ENCODE measurements at places on chromosomes 5 and 9. TPM values are rescaled to one million over a fixed set of nuclear protein-coding genes. Genes with fewer than 3 reads are reported as not detected.

DNA sequence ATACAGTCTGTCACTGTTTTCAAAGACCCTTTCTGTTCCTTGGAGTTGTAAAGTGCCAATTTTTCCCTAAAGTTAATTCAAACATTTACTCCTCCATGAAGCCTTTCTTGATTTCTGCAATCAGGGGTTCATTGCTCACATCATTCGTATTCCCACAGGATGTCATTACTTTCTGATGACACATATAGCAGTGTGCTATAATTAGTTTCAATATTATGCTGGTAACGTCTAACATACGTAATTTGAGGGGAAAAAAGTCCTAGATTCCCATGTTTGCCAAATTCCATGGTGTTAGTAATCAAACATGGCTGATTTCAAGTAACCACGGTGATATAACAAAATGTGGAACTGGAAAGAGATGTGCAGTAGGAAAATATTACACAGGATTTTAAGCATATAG is 468.2 kb upstream of the MEF2C start:
- no peak overlapping the region for H3K4me3 ChIP-seq
- peaks cover 5% of the 10 kb centered on the region for H3K36me3 ChIP-seq
- DNase-seq, result no peak
- H3K4me1 ChIP-seq, result peaks cover 12% of the 10 kb centered on the region
- H3K27ac ChIP-seq, result no peak overlapping the region

DNA sequence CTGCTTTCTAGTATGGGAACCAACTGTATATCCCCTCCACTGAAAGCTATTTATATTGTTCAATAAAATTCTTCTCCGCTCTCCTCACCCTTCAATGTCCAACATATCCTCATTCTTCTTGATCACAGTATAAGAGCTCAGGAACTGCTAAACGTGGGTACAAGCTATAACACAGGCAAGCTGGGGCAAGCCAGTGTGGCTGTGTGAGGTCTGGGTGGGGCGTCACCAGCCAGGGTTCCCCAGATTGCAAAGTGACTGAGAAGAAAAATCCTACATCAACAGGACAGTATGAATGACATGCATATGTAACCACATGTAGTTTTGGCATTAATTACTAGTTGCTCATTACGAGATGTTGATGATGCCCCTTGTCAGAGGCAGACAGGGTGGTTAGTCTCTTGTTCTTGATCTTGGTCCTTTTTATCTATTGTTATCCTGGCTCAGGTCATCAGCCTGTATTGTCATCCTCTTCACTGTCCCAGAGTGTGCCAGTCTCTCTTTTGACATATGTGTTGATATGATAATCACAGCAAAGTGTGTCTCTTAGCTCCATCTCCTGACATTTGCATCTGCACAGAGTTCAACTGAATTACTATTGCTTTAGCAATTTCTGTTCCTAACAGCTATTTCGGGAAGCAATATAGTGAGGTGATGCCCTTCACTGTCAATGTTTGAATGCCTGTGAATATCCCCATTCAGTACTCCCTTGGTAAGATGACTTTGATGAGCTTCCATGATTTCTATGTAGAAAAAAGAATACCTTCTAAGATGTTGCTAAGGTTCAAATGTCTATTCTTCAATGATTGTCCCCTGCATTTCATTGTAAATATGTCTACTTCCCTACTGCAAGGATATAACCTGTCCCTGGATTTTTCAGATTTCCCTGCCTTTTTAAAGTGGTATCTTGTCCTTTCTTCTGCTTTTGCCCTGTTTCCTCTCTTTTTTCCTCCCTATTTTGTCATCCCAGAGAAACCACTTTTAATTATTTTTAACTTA is 140.3 kb downstream of the MAT2B start:
- DNase-seq, result no peak
- H3K36me3 ChIP-seq, result no peaks in the 10 kb centered on the region
- H3K27me3 ChIP-seq, result no peaks in the 10 kb centered on the region
- no peak overlapping the region for H3K4me3 ChIP-seq
- H3K27ac ChIP-seq, result no peak overlapping the region

DNA sequence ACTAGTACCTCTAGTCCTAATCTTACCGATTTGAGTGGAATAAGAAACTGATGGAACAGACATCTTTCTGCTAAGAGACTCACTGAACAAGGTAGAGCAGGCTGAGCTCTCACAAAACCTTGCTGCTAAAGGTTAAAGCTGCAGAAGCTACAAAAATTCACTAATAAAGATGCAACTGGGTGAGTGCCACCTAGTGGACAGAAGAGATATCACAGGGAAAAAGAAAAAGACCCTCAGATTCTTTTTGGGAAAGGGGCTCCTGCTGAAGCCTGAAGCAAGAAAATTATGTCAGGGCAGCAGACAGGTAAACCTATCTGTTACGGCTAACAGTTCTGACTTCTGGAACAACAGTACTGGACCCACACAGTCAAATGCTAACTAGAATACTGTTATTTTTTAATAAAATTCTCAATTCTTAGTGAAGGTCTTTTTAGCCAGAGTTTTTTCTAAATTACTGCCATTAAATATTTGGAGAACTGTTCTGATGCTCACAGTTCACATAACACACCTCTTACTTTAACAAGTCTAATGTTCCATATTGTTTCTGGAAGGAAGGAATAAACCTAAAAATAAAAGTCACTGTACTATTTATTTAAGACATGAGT is 51.2 kb downstream of the DIAPH1 start:
- peak overlapping the region; percentile 17 for H3K27ac ChIP-seq
- H3K27me3 ChIP-seq, result no peaks in the 10 kb centered on the region
- DNase-seq, result no peak
- peaks cover 26% of the 10 kb centered on the region for H3K4me1 ChIP-seq

DNA sequence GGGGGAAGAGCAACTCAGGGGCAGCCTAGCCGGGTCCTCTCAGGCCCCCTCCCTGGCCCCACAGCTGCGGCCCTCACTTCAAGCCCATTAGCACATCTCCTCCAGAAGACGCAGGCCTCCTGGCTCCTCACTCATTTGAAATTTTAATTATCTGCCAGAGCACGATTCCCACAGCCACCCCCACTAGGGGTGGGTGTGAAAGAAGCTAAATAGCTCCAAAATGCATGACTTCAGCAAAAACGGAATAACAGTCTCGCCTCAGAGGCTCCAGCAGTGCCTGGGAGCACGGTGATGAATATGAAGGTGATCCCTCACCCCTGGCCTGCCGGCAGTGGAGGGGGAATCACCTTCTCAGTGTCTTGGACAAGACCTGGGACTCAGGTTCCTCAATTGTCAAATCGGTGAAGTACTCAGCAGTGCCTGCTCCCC is 61.1 kb upstream of the HRH2 start:
- no peaks in the 10 kb centered on the region for H3K4me1 ChIP-seq
- DNase-seq, result no peak
- peaks cover 32% of the 10 kb centered on the region for H3K27me3 ChIP-seq
- no peak overlapping the region for H3K4me3 ChIP-seq
- H3K27ac ChIP-seq, result no peak overlapping the region

DNA sequence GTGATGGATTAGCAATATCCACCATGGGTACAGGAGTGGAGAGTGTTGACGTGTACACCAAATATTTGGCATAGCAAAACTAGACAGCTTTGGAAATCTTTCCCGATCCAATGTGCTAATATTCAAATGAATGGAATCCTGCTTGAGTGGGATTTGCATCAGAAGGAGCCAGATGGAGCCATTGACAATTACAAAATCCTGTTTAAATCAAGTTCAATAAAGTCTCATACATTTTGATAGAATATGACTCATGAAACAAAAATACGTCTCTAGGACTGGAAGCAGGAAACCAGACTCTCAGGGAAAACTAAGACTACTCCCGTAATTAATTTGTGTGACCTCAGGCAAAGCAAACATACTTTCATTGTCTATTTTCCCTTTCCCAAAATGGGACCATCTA is 13.0 kb downstream of the TNC start:
- H3K27me3 ChIP-seq, result peaks cover 27% of the 10 kb centered on the region
- H3K27ac ChIP-seq, result no peak overlapping the region
- H3K4me1 ChIP-seq, result no peaks in the 10 kb centered on the region
- no peaks in the 10 kb centered on the region for H3K36me3 ChIP-seq

DNA sequence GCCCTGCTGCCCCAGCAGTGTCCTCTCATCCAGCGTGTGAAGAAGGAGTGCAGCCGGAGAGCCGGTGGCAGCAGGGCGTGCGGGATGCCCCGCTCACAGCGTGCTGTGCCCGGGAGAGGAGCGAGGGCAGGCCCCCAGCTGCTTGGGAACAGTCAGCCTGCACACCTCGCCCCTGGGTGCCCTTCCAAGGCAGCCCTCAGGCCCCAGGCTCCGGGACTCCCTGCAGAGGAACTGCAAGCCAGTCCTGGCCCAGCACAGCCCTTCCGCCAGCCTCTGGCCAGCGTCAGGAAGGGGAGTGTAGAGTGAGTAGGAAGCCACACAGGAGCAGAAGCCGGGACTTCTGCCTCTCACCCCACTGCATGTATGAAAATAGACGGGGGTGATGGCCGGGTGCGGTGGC is 43.5 kb downstream of the ADAMTS2 start:
- peaks cover 25% of the 10 kb centered on the region for H3K36me3 ChIP-seq
- no peak overlapping the region for H3K27ac ChIP-seq
- H3K4me1 ChIP-seq, result no peaks in the 10 kb centered on the region
- H3K27me3 ChIP-seq, result peaks cover 17% of the 10 kb centered on the region

The CARTPT gene
- not detected for polyA plus RNA-seq
